Left forelimb (tissue), 1 donor: ENCODE measurements at places on chromosomes 2 and 18.

- DNase-seq = no peak
Measured at GRCh38 chr2:105600949-105601794, 143.5 kb upstream of the NCK2 start.

- DNase-seq = no peak
Measured at GRCh38 chr18:32511147-32511546, 40.5 kb upstream of the GAREM1 start.

DNA sequence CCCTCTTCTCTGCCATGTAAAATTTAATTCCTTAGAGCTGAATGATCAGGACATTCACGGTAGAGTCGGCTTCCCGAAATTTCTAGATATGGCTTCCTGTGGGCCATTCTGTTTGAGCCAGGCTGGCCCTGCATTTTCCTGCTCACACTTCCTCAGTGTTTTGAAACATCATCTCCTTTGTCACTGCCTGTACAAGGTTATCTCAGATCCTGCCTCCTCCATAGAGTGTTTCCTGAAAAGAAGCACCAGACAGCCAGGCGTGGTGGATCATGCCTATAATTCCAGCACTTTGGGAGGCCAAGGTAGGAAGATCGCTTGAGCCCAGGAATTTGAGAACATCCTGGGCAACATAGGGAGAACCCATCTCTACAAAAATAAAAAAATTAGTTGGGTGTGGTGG is 43.6 kb downstream of the GRHL1 start:
- peak; percentile 36 for DNase-seq

DNA sequence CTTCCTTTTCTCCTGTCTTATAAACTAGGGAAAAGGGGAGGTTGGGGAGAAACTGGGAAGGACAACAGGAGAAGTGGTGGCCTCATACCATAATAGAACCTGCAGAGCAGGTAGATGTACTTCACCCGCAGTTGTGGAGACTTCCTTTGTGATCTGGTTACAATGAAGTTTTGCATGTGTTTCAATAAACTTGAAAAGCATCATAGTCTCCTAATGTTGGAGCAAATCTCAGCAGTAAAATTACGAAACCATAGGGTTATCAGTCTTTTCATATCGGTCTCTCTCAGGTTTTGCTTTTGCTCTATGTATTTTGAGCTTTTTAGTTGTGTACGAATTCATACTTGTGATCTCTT is 30.5 kb downstream of the ANO7 start:
- no peak for DNase-seq

DNA sequence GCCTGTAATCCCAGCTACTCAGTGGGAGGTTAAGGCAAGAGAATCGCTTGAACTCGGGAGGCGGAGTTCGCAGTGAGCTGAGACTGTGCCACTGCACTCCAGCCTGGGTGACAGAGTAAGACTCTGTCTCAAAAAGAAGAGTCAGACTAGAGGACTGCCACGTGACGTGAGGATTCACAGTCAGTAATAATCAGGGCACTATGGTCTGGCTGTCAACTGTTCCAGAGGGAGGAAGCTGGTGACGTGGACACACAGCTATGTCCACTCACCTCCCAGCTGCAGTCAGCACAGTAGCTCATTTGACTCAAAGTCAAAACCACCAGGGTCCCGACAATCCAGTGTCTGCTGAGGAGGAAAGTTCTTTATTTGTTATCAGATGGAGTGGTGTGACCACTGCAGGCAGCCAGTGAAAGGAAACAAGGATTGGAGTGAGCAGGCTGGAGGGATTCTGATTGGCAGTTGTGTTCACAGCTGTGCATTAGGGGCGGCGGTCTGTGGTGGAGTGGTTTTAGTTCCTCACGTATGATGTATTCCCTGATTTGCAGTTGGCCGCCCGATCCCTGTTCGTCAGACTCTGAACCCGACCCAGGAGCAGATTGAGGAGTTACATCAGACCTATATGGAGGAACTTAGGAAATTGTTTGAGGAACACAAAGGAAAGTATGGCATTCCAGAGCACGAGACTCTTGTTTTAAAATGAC is 37.9 kb downstream of the MOGAT1 start:
- DNase-seq = peak; percentile 83

- peak; percentile 42 for DNase-seq
Measured at GRCh38 chr2:72008608-72009007, 139.1 kb downstream of the CYP26B1 start.

GRCh38 chr18:70292628-70293027 is 3.8 kb downstream of the SOCS6 start:
- no peak for DNase-seq

DNA sequence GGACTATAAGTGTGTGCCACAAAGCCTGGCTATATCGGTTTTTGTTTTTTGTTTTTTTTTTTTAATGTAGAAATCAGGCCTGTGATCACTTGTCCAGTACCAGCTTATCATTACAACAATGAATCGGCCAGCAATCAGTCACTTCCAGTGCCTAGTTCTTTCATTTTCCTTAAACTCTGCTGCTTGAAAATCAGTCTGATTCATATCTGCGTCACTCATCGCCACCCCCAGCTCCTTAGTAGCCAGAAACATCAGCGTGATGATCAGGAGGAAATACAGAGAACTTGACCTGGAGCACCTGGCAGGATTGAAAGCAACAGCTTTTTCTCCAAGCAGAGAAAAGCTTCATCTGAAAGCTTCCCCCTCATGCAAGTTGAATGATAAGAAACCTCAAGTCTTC is 75.4 kb downstream of the SPTBN1 start:
- DNase-seq = no peak

DNA sequence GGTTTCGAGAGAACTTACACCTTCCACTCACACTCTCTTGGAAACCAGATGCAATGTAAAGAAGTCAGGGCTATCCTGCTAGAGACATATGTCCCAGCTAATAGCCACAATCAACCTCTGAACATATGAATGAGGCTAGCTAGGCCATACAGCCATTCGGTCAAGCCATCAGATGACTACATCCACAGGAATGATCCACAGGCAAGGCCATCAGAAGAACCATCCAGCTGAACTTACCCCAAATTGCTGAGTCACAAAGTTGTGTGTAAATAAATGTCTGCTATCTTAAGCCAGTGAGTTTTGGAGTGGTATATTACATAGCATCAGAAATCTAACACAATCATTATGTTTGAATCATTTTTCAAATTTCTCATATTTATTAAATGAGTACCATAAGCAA is 5.2 kb upstream of the SPAST start:
- no peak for DNase-seq

DNA sequence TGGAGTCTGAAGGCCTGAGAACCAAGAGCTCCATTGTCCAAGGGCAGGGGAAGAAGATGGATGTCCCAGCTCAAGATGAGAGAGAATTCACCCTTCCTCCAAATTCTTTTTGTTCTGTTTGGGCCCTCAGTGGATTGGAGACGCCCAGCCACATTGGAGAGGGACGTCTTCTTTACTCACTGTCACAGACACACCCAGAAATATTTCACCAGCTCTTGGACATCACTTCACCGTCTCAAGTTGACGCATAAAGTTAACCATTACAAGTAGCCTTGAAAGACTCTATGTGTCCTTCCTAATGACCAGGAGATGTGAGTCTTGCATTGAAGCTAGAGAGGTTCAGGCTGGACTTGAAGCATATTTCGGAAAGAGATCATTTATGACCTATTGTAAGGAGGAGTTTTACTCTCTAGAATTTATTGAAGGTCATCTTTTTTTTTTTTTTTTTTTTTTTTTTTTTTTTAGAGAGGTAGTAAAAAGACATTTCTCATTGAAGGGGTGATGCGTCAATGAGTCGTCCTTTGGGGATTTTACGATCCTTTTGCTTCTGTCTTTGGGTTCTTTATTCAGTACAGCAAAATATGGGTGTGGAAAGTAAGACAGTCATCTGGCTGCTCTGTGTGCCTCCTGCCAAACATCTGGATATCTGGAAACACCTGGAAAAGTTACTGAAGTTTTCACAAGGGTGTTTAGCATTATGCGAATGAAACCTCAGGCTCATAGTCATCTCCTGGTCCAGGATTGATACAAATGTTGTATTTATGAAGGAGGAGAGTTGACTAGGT is 118.1 kb downstream of the PRPF40A start:
- no peak for DNase-seq

- no peak for DNase-seq
Measured at GRCh38 chr2:157899125-157899839, 23.2 kb upstream of the ACVR1 start.

DNA sequence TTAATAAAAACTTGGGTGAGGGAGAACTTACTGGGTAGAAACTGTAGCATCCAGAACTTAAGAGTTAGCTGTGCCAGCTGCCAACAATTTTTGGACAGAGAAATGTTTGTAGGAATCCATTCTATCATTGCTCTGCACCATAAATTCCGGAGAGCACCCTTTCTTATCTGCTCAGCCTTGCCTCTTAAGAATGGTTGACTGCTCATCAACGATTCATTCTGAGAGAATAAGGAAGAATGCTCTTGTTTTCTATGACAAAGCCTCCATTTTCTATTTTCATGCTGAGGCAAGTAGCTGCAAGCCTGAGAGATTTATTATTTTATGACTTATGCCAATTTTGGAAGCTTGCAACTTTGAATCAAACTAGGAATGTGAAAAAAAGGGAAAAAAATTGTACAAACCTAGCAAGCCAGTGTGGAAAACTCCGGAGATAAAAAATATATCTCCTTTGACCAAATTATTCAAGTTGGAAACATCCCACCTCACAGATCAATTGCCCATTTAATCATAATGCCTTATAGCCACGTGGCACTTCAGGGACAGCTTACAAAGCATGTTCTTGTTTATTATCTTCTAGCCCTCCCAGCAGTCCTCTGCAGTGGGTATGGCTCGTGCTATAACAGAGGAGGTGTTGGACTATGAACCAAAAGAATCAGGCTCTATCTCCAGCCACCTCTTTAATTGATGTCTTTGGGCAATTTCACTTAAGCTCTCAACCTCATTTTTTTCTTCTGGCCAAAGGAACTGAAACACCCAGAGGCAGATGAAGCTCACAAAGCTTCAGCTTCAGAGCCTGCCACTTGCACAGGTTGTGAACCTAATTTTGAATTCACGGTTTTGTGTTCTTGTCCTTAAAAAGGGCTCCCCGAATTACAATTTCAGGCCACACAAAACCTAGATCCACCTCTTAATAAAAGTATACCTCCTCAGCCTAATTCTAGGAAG is 40.9 kb upstream of the ATL2 start:
- no peak for DNase-seq

GRCh38 chr2:120231564-120231973 is 8.4 kb upstream of the TMEM185B start:
- no peak for DNase-seq

DNA sequence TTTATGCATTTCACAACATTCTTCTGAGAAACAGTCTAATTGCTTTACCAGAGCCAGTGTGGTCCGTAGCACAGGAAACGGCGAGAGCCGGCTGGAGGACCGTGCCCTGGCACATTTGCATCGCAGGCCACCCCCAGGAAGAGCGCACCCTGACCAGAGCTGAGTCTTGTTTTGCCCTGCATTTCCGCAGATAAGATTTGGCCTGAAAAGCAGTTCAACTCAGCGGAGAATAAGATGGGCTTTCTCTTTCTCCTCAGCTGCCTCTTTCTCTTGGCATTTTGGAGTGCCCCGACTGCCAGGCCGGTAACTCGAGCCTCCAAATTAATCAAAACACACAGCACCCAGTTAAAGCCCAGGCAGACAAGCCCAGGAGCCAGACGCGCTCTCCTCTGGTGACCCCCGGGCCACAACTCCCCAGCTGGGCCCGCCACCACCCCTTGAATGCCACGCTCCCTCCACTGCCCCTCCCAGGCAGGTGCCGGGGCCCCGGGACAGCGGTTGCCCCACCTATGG is 464 bp downstream of the COL4A4 start:
- no peak for DNase-seq

DNA sequence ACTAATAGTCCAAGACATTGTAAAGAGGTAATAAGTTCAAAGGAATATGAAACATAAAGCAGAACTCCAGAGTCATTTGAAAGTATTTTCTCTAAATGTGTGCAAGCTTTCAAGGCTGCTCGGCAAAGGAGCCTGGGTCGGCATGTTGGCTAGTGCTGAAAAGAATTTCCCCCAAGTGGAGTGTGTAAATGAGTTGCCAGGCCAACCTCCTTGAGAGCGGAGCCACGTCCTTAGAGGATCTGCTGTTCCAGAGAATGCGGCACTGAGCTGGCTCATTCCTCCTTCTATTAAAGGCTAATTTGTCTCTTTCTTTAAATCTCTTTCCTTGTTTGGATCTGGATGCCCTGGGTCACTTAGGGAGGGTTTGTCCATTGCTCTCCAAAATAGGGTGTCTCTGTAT is 127.5 kb downstream of the RDH14 start:
- no peak for DNase-seq

DNA sequence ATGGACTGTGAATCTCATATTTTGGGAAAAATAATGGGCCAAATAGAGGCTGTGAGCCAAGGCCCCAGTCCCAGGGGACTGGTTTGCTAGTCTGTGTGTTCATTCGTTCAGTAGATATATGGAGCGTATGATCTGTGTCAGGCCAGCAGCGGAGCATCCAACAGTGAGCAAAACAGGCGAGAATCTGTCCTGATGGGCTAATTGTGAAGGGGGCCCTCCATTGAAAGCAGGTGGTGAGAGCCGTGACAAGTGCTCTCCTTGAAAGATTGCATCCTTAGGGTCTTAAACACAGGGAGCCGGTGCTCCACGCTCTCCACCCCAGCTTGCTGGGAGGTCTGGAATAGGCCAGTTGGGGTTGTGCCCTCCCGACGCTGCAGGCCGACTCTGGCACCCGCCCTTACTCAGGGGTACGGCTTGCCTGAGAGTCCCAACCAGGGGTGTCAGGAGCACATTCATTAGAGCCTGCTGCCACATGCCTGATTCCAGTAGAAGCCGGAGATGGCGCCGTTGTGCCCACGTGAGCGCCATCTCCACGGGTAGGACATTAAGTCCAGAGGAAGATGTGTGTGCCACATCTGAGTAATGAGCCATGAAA is 213.3 kb downstream of the SH3RF3 start:
- peak; percentile 49 for DNase-seq

DNA sequence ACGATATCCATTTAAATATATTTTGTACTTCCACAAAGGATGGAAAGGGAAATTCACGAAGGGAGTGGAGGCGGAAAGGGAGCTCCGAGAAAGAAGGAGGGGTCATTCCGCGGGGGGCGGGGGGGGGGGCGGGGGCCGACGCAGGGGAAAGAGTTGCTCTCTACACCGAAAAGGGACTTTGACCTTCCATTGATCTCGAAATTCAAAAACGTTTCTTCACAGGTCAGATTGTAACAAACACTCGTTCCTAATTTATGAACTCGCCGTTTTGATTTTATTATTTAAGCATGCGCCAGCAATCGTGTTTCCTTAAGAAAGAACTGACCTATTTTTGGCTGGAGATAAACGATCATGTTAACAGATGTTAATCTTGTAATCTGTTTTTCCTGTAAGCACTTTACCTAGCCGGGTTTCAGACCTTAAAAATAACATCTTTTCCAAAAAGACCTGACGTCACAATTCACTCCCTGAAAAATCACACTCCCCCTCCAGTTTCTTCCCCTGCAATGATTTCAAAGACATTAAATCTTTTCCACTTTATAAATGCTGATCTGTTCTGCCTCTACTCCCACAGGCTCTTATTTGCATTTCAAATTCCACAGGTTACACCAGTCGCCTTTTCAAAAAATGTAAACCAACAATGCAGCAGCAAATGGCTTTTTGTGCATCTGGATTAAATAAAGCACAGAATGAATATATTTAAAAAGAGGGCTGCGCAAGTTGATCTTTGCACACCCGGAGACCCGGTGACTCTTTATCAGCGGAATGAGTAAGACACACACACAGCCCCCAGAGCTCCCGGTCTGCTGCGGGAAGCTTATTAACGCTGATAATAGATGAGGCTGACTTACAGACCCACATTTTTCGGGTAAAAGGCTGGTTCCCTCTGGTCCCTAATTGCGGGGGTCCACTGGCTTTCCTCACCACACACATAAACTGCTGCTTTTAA is 1.6 kb downstream of the ZNF516 start:
- DNase-seq = peak; percentile 91
